Endodermal cell (in vitro differentiated cells): ENCODE measurements at places on chromosomes 12 and 14.

DNA sequence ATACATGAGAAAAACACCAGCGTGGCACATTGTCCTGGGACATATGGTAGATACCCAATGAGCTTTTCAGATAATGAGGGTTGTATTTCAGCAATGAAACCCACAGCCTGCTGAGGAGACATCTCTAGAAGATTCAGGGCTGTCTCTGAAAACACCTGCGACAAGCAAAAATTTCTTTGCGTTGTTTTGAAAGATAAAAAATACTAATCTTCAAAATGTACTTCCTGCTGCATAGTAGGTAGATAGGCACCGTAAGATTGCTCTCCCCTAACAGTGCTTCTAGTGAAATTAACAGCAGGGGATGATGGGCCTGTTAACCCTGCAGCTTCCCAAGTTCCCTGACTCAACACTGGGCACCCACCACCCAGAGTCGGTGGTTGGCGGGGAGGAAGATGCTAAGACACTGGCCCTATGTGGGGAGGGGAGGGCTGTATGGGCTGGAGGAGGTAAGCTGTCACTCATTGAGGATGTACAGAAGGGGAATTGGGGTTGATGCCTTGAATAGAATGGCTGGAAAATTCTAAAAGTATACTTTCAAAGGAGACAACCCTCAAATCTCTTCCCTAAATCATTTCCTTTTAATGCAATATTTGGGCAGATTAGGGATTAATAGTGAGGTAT lies 20.0 kb downstream of the ZFP36L1 start:
- no peak for DNase-seq

DNA sequence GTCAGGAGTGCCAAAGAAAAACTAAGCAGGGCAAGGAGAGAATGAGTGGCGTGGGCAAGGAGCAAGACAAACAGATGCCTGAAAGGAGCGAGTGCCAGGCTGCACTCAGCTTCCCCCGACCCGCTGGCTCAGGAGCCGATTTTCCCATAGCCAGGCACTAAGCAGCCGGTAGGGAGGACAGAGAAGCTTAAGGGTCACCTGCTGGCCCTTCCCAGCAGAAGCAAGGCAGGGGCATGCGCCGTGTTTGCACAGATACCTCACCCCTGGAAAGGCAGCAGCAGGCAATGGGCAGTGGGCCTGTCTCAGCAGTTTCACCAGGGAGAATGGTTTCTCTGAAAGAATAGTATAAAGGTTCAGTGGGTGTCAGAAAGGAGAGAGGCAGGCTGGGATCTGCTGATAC lies 104.9 kb upstream of the FKBP4 start:
- peak; percentile 49 for DNase-seq

GRCh38 chr12:96177013-96177412 lies 17.2 kb upstream of the ELK3 start:
- no peak for DNase-seq

DNA sequence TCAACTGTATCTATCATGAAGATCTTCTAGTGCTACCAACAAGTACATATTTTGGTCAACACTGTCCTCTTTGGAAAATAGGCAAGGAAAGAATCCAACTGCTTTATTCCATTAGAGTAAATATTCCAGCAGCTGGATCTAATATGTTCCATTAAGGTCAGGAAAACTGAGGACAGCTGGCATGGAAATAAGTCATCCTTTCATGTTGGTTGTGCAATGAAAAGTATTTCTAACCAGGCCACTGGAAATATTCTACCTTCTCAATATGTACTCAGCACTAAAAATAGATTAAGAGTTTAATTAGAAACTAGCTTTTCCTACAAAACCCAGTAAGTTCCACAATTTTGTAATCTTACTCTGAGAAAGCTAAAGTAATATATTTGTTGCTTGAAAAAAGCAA lies 19.6 kb downstream of the HIGD1C start:
- DNase-seq: no peak

DNA sequence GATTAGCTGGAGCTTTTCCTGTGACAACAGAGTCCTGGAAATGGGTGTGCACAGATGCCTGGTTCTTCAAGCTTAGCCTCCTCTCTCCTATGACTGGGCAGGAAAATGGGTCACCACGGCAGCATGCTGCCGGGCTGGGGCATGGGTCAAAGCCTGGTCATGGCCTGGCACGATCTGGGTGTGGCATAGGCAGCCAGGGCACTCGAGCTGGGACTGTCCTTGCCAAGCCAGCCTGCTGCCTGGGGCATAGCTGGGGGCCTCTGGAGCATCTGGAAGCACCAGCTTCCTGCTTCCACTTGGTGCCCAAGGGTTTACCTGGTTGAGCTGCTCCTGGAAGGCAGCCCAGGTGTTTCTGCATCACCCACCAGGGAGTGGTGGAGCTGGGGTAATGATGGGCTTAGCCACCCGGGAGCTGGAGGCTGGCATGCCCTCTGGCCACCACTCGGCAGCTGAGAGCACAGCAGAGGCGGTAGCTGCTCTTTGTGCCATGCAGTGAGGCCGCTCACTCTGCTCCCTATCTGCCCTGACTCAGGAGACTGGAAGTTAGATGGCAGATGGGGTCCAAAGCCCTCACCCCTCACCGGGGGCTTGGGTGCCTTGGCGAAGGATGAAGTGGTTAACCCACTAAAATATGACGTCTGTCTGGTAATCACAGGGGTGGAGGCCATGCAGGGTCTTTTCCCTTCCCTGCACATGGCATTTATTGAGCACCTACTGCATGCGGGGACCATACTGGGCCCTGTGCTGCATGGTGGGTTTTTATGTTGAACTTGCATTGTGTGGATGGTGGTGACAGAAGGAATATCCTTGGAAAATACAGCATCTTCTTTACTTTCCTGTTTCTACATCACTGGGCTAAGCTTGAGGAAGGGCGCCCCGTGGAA lies 1.7 kb downstream of the OTUB2 start:
- no peak for DNase-seq

DNA sequence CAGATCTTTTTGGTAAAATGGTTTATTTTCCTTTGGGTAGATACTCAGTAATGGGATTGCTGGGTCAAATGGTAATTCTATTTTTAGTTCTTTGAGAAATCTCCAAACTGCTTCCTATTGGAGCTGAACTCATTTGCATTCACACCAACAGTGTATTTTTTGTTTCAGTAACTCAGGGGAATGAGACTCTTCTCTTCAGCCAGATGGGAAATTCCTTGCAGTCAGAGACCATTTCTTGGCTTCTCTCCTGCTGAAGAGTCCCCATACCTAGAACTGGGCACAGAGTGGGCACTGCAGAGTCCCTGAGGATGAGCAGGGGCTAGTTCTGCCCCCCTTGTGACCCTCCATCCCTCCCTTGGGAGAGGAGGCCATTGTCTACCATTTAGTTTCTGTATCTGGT lies 10.8 kb downstream of the SDSL start:
- no peak for DNase-seq

GRCh38 chr12:128606538-128606937 lies 217.2 kb downstream of the SLC15A4 start:
- DNase-seq: no peak

DNA sequence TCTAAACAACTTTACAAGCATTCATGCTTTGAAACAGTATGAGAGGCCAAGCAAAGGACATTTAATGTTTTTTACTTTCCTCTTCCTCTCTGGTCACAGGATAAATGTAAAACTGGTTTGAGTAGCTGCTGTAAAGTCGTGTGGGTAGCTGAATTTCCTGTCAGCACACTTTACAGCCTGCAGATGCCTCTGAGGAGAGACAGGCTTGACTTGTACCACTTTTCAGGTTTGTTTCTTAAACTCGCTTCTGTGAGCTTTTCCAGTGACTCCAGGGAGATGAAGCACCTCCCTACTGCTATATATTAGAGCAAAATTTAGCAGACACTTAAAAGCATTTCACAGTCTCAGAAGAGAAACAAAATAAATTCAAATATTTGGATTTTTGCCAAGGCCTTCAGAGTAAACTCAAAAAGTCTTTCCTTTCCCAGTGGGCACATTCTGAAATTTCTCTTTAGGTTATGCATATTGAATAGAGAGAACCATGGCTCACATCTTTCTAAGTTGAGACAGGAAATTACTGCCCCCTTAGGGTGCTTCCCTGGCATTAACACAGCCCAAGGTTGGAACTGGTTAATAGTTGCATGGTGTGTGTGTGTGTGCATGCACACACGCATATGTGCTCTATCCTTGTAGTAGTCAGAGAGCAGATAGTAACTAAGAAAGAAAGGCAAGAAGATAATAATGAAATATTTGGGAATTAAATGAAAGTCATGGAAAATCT lies 557.3 kb upstream of the MIS18BP1 start:
- peak; percentile 49 for DNase-seq

DNA sequence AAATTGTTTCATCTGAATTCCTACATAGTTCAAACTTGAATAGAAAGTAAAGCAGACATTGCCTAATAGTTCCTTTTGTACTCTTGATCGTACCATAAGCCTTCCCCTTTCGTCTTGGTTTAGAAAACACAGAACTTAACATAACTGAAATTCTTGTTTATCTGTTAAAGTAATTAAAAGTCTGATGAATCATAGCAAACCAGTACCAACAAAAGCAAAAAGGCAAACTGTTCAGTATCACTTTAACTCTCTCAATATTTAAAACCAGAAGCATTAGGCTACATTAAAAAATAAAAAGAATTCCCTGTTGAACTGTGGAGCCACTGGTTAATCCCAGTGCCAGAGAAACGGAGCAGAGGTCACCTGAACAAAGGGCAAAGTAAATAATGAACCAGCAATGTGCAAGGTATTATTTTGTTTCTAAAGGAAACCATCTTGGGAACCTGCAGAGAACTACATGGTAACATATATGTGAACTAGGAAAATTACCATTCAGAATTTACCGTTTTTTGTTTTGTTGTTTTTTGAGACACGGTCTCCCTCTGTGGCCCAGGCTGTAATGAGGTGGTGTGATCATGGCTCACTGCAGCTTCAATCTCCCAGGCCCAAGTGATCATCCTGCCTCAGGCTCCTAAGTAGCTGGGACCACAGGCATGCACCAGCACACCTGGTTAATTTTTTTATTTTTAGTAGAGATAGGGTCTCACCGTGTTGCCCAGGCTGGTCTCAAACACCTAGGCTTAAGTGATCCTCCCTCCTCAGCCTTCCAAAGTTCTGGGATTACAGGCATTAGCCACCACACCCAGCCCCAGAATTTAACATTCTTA lies 17.1 kb upstream of the HIGD1C start:
- peak; percentile 24 for DNase-seq

- no peak for DNase-seq
Measured at GRCh38 chr14:45381091-45381490, 128.1 kb upstream of the MIS18BP1 start.

- no peak for DNase-seq
Measured at GRCh38 chr12:42421844-42422779, 96.1 kb downstream of the PPHLN1 start.

DNA sequence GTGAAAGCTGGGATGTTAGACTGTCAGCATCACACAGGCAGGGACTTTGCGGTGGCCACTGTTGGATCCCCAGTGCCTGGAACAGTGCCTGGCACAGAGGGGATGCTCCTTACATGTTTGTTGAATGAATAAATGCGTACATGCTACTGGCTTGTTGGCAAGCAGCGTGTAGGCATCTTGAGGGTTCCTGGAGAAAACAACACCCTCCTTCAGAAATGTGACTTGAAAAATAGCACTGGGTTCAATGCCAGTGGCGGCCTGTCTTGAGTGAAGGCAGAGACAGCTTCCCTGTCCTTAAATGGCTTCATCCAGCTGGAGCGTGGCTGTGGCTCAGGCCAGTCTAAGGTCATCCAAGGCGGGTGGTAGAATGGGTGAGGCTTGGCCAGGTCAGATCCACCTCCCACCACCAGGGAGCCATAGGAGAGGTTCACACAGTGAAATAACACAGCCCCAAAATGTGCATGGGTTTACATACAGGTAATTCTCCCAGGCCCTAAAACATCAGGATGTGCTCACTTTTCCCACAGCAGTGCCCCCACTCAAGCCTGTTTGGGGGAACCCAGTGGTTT lies 171.4 kb downstream of the PHETA1 start:
- DNase-seq: peak; percentile 69
